ENCODE measurements at places on chromosomes 2 and 18.

DNA sequence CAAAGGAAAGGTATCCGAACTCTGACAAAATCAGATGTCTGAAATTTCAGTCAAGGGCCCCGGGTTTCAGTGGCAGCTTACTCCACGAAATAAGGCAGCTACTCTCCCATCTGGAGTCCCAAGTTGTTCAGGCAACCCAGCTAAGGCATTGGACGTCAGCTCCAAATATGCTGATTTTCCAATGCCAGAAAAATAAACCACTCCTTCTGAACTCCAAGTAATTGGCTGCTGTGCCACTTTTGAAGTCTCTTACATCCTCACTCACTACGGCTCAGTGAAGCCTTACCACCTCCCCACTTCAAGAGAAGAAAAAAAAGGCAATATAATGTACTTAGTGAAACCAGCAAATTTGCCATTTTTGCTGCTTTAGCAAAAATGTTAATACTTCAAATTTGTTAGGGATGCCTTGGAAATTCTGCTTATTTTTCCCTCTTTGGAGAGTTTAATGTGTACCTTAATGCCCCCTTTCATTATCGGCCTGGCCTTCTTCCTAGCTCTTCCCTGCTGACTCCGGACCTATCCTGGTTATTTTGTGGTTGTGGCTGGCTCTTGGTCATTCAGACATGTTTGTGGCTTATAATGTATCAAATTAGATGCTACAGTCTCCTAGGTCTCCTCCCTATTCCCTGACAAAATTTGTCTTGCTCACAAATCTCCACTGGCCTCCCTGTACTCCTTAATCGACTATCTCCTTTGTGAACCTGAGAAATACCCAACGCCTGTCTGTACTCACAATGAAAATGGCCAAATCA is 589.2 kb upstream of the ZEB2 start:
- DNase-seq: no peak

DNA sequence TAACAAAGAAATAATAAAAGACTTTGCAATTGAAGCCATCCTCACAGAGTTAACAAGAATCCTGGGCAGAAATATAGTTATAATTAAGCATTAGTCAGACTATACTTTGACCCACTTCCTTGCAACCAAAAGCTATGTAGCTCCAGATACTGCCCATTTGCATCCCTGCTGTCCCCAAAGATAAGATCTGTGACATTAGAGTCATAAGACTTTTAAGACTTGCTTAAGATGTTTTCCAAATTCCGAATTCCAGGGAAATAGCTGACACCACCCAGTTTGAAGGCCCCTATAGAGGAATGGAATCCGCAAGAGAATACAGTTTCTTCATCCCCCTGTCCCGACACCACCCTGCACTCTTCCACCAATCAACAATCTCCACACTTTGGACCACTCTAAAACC is 69.5 kb upstream of the TLK1 start:
- no peak for DNase-seq

- peak; percentile 36 for DNase-seq
Observed at GRCh38 chr18:63858456-63858855, 29.0 kb upstream of the SERPINB2 start.

DNA sequence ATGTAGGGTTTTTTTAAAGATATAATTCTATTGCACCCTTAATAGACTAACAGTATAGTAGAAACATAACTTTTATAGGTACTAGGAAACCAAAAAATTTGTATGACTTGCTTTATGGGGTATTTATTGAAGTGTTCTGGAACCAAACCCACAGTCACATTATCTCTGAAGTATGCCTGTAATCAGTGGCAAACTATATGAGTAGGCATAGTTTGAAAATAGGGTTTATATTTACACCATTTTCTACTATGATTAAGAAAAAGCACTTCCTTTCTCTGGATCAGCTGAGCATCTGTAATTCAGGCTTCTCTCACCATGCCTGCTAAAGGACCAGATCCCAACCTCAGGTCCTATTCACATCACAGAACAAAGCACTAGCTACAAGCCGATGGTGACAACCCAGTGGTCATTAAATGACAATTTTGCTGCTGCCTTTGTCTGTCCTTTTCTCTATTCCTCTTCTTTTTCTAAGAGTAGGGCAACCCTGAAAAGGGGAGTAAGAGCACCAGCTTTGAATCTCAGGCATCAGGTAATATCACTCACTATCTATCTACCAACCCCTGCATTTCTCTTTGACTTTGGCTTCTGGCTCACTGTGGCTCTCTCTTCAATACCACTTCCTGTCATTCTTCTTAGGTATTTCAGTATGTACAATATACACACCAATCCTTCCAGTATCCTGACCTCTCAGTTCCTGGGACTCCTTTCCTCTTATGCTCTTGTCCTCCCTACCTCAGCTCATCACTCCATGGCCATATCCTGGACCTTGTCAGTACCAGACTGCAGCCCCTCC is 14.4 kb downstream of the NEMP2 start:
- no peak for DNase-seq

DNA sequence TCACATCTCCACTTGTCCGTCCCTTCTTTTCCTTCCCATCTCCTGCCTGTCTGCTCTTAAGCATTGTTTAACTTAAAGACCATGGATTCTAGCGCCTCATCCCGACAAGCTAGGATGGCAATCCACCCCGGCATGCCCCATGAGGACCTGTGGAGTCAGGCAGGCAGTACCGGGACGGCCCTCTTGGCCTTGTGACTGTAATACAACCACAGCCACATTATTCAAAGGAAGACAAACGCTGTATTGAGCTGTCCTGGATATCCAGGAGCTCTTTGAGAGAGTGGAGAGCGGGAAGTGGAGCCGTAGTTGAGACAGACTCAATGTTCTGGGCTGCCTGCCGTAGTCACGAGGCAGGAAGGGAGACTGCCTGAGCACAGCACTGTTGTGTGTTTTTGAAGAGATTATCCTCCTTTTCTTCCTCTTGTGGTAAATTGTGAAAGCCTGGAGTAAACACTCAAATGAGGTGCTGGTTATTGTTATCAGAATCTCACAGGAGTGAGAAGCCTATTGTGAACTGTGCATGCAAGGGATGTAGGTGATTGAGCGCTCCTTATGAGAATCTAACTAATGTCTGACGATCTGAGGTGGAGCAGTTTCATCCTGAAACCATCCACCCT is 929.8 kb upstream of the CNTNAP5 start:
- DNase-seq: no peak

DNA sequence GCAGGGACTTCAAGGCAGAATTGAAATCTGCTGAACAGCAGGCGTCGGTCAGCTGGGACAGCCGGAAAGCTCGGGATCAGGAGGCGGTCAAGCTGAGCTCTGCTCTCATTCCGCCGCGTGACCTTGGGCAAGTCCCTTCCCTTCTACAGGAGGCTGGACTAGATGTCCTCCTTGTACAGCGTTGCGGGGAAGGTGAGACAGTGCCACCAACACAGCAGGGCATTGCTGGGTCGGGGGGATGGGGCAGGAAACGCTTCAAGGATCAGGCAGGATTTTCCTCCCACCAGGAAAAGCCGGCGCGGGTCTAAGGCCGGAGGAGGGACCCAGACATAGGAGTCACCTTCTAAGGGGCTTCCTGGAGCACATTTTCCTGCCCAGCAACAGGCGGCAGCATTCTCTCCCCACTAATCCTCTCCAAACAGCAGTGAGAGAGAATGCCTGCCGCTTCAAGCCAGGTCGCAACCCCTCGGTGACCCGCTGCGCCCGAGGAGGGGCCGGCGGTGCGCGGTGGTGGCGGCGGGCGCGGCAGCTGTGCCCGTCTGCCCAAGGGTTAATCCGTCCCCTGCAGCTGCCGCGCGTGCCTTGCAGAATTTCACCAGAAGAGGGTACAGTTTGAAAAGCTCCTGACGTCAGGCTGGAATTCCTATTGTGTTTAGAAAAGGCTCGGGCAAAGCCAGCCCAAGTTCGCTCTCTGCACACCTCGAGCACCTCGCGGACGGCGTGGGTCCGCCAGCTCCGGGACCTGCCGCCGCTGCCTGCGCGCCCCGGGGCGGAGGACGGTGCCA is at the start of gene KCNF1:
TSS of gene KCNF1 (plus strand) at position 644 of the 785 bp plus-strand sequence. CDS start 493 bp downstream, outside the sequence.
- peak; percentile 27 for DNase-seq

GRCh38 chr2:219532378-219532649 is 11.3 kb downstream of the CHPF start:
- DNase-seq: no peak

- DNase-seq: no peak
Observed at GRCh38 chr2:235537587-235537986, 43.7 kb downstream of the AGAP1 start.

DNA sequence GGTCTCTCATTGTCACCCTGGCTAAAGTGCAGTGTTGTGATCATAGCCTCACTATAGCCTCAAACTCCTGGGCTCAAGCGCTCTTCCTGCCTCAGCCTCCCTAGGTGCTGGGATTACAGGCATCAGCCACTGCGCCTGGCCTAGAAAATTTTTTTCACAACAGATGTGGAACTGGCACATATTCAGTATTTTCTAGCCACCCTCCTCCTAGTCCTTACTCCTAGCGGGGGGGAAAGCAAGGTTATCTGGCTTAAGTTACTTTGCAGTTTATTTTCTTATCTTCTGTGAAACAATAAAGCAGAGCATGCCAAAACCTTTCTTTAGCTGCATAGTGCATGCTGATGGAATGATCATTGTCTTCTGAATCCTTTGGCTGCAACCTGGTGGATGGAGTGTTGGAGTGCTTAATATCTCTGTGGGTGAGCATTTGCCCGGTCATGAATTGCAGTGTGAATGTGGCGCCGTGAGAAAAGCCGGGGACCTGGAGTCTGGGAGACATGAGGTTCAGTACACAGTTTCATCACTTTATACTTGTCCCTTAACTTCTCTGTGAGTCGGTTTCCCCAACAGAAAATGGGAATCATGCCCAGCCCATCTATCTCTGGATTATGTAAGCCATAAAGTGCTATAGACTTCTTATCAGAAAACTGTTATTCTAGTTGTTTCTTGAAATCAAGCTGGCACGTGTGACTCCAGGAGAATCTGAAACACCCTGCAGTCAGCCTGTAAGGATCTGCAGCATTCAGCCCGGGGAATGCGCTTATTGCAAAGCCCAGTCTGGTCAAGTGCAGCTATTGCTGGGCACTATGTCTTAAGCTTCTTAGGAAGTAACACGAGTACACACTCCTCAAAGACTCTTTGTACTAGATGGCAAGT is 38.2 kb upstream of the MAP3K20 start:
- no peak for DNase-seq

GRCh38 chr2:161138429-161138828 is 21.8 kb upstream of the TANK start:
- DNase-seq: no peak

DNA sequence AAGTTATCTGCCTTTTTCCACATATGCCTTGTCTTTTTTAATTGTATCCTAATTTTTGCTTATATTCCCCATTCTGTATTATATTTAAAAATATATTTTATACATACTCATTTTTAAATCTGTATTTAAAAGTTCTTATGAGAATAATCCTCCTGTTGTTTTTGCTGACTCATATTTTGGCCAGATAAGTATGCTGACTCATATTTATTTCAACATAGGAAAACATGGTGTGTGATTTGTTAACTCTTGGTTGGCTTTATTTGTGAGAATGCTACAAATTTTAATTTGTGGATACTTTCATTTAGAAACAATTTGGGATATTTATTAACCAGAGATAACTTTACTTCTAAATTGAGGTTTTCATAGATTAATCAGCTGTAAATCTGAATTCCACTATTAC is 587.7 kb downstream of the CPS1 start:
- no peak for DNase-seq

- no peak for DNase-seq
Observed at GRCh38 chr18:64539847-64540246, 391.0 kb upstream of the LINC00305 start.

DNA sequence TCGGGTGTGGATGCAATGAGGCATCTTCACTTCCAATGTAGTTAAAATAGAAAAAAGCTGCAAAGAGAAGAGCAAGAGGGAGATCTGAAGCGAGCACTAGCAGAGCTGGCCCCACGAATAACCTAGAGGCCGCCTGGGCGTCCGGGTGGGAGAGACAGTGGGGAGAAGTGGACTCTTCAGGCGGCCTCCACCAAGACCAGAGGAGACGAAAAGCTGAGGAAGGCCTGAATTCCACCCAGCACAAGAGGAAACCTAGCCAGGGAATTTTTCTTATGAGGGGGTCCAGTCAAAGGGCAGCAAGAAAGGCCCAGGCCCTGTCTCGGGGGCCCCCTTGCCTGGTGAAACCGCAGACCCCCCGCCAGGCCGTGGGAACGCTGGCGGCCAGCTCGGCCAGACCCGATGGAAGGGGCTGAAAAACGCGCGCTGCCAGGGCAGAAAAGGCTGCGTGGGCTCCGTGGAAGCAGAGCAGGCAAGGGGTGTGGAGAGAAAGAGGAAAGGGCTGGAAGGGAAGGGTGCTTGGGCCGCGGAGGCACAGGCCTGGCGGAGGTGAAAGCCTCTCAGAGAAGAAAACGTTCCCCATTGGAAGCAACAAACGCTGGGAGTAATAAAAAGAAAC is 69.2 kb downstream of the KCTD1 start:
- DNase-seq: no peak

DNA sequence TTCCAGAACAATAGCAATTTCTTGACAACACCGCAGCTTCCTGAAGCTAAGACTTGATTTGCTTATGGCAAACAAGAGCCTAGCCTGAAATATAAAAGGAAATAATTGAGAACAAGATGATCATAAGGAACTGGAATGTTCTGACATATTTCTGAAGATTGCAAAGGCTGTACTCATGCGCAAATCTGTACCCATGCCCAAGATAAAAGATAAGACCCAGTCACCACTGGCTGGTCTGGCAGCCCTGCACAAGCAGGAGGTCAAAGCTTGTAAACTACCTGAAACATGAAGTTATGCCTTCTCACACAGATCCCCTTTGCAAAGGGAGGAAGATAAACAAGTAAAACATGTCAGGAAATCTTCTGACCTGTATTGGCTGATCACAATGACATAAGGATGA is 160.8 kb upstream of the GYPC start:
- DNase-seq: no peak

GRCh38 chr2:37526856-37527255 is 144.6 kb downstream of the CDC42EP3 start:
- DNase-seq: no peak

- DNase-seq: no peak
Observed at GRCh38 chr18:59446012-59446411, 86.9 kb upstream of the LMAN1 start.

GRCh38 chr18:22974707-22975106 is 41.6 kb downstream of the RBBP8 start:
- no peak for DNase-seq

GRCh38 chr2:60516826-60517225 is 36.6 kb downstream of the BCL11A start:
- no peak for DNase-seq
